Renal cortex interstitium (tissue), 15 donors: ENCODE measurements at places on chromosomes 2 and 18.

- no peak for DNase-seq
Measured at GRCh38 chr18:23683671-23684070, 5.6 kb upstream of the LAMA3 start.

DNA sequence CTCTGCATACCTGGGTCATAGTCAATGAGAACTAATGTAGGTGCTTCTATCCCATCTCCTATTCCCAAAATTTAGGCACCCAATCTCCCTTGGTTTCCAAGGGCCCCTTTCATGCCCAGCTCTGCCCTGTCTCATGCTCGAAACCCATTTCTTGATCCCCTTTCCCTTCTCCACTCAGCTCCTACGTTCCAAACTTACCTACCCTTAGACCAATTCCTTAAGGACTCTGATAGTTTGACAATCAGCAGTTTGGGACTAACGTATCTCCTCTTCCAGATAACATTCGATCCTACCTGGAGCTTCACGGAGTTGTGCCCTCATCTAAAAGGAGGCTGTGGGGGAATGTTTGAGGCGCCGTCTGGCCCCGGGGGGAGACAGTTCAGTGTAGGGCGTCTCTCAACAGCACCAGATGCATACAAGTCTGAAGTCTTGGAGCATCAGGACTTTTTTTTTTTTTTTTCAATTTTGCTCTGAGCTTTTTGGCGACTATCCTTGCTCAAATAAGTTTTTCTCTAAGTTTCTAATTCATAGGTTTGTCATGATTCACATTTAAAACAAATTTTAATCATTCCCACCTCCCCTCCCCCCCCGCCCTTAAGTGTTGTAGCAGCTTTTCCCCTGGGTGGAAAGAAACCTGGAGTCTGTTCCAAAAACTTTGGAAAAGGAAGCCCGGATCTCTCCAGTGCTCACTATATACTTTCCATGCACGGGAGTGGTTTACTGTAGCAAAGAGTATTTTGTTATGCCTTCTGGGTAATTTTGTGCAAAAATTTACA, 141.2 kb upstream of the LGALSL start:
- DNase-seq: no peak

GRCh38 chr18:78977637-78978348, 1.8 kb upstream of the SALL3 start:
- DNase-seq: no peak

DNA sequence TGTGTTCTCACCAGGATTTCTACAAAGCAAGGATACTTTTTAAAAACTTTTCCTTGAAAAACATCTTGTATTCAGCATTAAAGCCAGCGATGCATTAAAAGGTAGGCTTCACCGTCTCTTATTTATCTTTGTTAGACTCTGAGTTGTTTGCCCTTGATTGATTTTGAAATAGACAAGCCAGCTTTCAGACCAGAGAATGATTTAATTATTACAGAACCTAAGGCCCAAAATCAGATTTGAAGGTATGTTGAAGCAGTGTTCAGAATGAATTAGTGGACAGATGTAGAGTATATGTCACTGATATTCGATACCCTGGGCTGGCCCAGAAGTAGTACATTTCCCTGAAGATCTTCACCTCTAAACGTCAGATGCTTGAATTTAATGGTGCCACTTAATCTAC, 136.4 kb downstream of the THSD7B start:
- DNase-seq: no peak

GRCh38 chr18:58087928-58088690, 44.1 kb downstream of the NEDD4L start:
- no peak for DNase-seq

GRCh38 chr2:238851761-238852160, 3.9 kb downstream of the TWIST2 start:
- no peak for DNase-seq

GRCh38 chr2:224838335-224838734, 122.2 kb upstream of the CCDC195 start:
- DNase-seq: no peak
